ENCODE measurements at places on chromosomes 12 and 14.

- no peak for DNase-seq
Measured at GRCh38 chr12:26282339-26282940, 87.1 kb downstream of the SSPN start.

GRCh38 chr14:29821242-29821641 is 106.4 kb downstream of the PRKD1 start:
- no peak for DNase-seq

GRCh38 chr14:25837551-25837965 is 760.3 kb downstream of the NOVA1 start:
- DNase-seq, result no peak

DNA sequence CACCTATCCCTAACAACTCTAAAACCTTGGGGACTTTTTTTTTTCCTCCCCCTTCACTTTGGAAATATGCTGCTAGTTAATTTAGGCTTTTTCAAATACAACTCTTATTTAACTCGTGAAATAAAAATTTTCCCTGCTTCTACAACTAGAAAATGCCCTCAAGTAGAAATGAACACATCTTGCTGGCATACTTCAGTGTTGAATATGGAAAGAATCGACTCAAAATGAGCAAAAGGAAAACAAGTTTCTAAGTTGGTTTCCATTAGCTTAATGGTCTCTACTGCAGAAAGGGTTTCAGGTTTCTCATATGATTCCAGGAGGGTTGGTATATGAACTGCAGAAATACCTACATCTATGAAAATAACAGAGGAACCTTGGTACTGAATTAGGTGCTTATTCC is 118.3 kb upstream of the TMTC1 start:
- no peak for DNase-seq

DNA sequence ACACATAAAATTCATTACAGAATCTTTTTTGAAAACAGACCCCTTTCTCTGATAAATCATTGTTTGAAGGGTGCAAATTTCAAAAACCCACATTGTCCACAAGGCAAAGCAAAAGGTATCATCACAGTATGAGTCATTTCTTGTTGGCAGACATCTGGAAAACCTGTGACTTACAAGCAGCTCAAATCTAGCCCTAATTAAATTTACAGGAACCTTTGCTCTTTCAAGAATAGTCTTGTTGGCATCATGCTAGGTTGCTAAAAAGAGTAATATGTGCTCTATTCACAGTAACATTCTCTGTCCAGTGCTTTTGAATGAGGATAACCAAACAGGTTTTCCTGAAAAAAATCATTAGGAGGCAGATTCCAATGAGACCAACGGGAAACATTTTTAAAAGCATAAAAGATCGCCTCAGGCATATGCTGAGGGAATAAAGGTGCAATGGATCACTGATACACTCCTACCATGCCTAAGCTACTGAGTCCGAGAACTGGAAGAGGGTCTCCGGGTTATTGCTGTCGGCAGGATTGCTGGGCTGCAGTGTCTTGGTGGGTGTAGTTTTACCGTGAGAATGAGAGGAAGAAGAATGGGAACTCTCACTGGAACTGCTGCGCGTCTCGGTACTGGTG is 55.5 kb upstream of the TTC7B start:
- no peak for DNase-seq

GRCh38 chr12:27733052-27733656 is 22.5 kb downstream of the MRPS35 start:
- peak; percentile 60 for DNase-seq

All from activated naive CD4-positive, alpha-beta T cell treated with anti-CD3 and anti-CD28 coated beads for 36 hours (primary cell).